ENCODE measurements at places on chromosomes 7 and 10. TPM values are rescaled to one million over a fixed set of nuclear protein-coding genes. Genes with fewer than 3 reads are reported as not detected.

ADARB2 gene
- 0.81 TPM for total RNA-seq

PAX4 gene
- total RNA-seq, result not detected

UNCX gene
- not detected for total RNA-seq

GRCh38 chr10:75607576-75607975 is 176.2 kb downstream of the LRMDA start:
- DNase-seq, result no peak

DNA sequence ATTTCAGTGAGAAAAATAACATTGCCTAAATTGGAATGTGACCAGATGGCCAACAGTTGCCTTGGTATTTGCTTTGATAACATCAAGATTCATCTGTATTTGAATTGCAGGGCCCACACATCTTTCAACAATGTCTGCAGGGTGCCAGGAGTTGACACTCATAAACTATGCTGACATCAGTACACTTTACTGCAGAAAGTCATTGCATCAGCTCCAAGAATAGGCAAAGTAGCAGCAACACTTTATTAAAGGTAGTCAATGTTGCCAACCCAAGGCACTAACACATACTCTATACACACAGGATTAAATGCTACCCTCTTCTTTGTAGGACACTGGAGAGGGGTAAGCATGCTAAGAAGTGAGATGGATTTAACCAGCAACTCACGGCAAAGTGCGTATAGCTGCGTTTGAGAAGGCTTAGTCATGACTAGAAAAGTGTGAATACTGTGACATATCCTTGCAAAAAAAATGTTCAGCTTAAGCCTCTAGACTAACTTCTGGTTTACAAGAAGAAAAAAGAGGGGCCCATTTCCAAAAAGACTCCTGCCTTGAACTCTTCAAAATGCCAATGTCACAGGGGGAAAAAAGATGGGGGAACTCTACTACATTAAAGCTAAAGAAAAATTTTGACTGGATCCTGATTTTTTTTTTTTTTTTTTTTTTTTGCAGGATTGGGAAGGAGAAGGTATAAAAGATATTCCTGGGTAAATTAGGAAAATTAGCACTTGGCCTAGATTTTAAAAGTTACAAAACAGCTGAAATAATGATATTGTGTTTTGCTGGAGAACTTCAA is 2.2 kb downstream of the BBIP1 start:
- DNase-seq, result no peak

DNA sequence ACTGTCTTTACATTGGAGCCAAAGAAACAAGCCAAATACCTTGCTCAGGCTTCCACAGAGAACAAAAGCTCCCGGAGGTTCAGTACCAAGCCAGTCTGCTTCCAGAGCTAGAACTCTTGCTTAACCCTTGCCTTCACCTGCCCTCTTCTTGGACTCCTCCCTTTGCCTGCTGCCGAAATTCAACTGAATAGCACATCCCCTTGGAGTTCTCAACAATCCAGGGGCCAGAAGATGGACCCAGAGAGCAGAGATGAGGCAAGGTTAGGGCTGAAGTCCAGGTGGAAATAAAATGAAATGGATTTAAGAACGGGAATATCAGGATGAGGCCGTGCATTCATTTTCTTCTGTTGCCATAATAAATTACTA is 876 bp upstream of the PIK3AP1 start:
- peak; percentile 7 for DNase-seq

GRCh38 chr10:101779544-101780186 is 3.6 kb downstream of the NPM3 start:
- DNase-seq, result peak; percentile 78

- DNase-seq, result peak; percentile 34
Observed at GRCh38 chr7:157468221-157469111, 131.7 kb downstream of the DNAJB6 start.

- no peak for DNase-seq
Observed at GRCh38 chr10:43444323-43444722, 7.4 kb downstream of the ZNF487 start.

DNA sequence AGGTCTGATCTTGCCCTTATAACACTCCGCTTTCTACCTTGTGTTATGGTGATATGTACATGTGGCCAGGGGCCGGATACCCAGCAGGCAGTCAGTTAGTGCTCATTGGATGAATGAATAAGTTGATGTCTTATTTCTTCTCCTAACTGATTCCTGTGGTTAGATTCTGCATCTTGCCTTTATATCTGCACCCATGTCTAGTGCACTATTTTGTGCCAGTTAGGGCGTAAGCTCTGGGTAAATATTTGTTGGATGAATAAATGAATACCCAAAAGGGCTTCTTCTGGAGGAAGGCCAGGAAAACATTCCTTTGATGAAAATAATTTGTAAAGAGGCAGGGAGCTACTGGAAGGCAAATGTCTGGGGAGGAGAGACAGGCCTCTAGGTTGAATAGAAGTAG is 148.2 kb downstream of the CHN2 start:
- no peak for DNase-seq

DNA sequence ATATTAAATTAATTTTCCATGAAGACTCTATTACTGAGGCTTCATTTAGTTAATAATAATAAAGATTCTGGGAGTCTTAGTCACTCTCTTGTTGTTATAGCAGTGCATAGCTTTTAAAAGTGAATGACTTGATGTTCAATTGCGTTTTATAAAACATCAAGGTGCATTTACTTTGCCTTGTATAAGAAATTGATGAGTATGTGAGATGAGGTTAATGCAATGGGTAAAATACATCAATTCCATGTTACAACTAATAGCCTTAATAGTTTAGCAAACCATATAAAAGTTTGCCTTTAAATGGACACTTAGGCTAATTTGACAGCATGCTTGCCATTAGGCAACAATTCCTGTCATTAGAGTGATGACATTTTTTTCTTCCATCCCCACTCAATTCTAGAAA is 173.6 kb upstream of the TEX47 start:
- DNase-seq, result no peak

DNA sequence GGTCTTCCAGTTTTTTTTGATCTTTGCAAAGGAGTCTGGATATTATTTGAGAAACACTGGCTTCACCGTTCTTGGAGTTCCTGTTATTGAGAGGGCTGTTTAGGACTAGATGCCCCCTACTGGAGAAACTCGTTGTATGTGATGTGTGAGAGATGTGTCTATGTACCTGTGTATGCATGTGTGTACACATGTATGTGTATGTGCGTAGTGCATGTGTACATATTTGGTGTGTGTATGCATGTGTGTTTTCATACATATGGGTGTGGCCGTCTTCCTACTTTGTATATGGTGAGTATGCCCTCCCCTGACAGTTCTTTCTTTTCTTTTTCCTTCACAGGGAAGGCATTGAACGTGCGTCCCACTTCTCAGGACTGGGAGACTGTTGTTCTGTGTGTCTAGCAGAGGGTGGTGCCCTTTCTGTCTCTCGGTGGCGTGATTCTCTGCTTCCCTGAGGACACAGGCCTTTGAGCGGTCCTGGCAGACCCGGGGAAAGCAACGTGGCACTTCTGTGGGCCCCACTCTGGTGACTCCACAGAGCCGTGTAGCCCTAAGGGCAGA is 3.0 kb upstream of the CALHM3 start:
- DNase-seq, result no peak

- no peak for DNase-seq
Observed at GRCh38 chr10:123103944-123104343, 31.8 kb upstream of the HMX3 start.

DNA sequence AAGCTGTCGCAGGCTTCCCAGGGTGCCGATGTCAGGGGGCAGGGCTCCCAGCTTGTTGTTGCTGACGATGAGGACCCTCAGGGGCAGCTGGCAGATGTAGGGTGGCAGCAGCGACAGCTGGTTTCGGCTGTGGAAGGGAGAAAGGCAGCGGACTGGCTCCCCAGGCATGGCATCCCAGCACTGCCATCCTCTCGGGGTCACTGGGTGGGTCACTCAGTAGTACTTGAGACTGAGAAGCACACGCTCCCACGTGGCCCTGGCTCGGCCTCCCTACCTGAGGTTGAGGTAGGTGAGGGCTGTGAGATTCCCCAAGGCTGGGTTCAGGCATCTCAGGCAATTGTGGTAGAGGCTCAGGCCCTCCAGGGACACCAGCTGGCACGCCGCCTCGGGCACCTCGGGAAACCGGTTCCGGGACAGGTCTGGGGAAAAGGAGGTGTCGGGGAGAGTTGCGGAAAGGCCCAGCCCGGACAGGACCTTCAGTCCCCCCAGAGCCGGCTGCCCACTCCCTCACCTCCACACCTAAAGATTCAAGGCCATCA is 3.8 kb downstream of the LRCH4 start:
- peak; percentile 46 for DNase-seq

DNA sequence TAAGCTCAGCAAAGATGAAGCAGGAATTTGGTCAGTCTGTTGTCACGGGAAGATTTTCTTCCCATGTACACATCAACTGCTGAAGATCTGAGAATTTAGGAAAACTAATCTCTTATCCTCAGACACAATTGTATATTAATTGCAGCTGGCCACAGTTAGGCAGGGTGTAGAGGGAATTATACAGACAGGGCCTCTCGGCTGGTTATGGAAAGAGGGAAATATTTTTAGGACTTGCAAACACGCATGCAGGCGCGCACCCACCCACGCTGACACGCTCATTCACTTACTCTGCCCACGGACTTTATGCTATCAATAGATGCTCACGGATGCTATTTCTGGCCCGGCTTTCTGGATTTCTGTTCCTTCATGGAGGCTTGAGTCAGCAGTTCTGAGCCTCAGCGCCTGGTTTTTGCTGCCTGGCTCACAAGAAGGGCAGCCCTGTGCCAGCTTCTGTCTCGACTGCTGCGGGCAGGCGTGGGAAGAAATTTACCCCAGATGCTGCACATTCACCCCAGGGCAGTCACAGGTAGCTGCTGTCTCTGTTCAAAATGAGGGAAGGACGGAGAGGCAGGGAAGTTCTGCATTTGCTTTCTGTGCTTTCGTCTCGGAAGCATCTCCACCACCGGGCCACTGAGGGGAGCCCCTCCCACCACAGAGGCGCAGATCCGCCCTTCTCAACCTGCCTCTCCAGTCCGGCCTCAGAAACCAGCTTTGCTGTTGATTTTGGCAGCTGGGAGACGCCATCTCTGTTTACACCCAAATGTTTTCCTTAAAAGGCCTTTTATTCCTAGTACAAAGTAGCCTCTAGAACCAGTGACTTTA is 116.3 kb upstream of the BTBD16 start:
- no peak for DNase-seq
